ENCODE measurements at places on chromosomes 12 and 14.

GRCh38 chr12:67447180-67447579, 178.0 kb downstream of the CAND1 start:
- no peak for DNase-seq

GRCh38 chr12:122927756-122928403, 32.0 kb upstream of the VPS37B start:
- no peak for DNase-seq

- DNase-seq = no peak
Observed at GRCh38 chr14:71175491-71175890, 268.2 kb downstream of the PCNX1 start.

- no peak for DNase-seq
Observed at GRCh38 chr14:97179573-97179972, 382.4 kb downstream of the VRK1 start.

GRCh38 chr12:46108721-46109120, 118.3 kb upstream of the SCAF11 start:
- no peak for DNase-seq

DNA sequence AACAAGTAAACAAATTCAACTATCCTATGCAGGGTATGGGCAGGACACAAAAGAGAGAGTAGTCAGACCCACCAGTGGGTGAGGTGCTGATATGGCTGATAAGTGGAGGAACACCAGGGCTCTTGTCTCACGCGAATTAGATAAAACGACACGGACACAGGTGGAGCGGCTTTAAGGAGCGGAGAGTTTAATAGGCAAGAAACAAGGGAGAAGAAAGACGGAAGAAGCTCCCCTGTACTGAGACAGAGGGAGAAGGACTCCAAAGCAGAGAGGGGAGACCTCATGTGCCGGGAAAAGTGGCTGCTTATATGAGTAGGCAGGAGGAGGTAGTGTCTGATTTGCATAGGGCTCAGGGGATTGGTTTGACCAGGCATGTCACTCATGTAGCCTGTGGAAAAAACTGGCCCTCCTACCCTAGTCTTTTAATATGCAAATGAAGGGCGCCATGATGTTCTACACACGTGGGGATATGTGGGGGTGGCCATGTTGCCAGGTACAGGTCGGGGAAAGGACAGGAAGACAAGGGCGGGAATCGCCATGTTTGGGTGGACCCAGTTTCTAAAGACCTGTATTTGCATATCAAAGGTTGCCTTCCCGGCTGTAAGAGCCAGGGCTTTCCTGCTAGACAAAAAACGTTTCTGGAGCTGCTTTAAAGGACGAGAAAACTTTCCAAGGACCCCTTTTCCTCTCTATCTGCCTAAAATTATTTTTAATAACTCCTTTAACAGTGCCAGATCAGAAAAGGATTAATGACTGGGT, 28.8 kb downstream of the RPGRIP1 start:
- DNase-seq = peak; percentile 41

- DNase-seq = no peak
Observed at GRCh38 chr14:44846232-44846824, 115.4 kb downstream of the KLHL28 start.

DNA sequence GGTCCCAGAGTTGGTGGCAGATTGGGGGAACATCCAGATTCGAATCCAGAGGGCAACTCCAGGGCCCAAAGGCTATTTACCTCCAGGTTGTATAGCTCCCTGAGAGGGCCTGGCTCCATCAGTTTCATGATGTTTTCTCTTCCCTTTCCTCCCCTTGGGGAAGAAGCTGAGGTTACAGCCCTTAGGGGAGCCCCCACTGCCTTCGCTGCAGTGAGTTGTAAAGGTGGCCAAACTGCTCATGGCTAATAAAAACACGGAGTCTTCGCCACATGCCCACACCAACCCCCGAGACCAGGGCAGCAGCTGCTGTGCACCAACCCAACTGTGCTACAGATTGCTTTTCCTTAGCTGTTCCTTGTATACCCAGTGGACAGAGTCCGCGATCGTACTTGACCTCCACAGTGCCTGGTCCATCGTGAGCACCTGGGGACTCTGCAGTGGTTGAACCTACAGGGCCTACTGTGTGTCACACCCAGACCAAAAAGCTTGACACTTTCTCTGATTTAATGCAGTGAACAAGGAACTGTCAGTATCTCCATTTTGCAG, 20.9 kb downstream of the GALNT16 start:
- no peak for DNase-seq

DNA sequence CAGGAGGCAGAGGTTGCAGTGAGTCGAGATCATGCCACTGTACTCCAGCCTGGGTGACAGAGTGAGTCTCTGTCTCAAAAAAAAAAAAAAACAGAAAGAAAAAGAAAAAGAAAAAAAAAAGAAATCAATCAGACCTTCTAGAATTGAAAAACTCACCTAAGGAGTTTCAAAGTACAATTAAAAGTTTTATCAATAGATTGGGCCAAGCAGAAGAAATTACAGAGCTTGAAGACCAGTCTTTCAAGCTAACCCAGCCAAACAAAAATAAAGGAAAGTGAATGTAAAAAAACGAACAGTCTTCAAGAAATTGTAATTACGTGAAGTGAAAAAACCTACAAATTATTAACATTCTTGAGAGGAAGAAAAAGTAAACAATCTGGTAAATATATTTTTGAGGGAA, 93.0 kb downstream of the IPO8 start:
- DNase-seq = no peak

- DNase-seq = no peak
Observed at GRCh38 chr12:106281804-106282203, 20.7 kb upstream of the TCP11L2 start.

- DNase-seq = no peak
Observed at GRCh38 chr14:38016497-38016896, 191.2 kb upstream of the SSTR1 start.

GRCh38 chr14:56244138-56244789, 126.1 kb downstream of the PELI2 start:
- DNase-seq = no peak

DNA sequence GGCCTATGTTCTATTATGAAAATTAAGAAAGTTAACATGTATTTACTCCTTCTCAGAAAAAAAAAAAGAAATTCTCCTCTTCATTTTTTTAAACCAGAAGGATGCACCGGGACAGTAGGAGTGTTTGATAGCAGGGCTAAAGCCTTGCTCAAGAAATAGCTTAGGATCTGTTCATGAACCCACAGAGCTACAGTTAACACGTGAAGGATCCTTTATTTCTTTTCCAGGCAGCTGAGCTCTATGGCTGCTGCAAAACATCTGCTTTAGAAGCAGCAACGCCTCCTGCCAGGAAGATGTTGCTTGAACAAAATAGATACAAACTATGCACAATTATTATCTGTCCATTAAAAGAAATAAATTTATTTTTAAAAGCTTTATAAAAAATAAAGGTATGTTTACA, 254.8 kb downstream of the PRKD1 start:
- no peak for DNase-seq

- no peak for DNase-seq
Observed at GRCh38 chr14:97276573-97276972, 479.4 kb downstream of the VRK1 start.

DNA sequence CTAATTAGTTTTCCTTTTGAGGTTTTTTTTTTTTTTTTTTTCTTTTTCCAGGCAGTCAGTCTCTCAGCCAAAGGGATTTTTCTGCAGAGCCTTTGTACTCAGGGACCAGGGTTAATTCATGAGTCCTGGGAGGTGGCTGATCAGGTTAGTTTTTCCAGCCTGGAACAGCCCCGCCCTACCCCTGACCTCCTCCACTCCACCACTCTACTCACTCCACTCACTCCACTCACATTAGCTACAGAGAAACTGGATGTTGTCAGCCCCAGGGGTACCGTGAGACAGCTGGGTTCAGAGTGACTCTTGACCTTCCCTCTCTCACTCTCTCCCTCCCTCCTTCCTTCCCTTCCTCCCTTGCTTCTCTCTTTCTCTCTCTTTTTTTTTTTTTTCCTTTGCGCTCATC, 161.0 kb downstream of the CRADD start:
- no peak for DNase-seq

GRCh38 chr12:29073631-29074239, 75.3 kb upstream of the FAR2 start:
- no peak for DNase-seq

DNA sequence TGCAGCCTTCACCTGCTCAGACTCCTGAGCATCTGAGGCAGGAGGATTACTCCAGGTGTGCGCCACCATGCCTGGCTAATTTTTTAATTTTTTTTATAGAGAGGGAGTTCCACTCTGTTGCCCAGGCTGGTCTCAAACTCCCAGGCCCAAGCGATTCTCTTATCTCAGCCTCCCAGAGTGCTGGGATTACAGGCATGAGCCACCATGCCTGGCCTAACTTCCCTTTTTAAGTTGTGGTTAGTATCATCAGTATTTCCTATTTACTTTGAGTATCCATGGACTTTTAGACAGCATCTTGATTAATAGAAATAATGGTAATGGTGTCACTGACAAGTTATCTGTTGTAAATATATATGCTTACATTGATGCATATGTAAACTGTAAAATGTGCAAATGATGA, 116.9 kb downstream of the FGD4 start:
- DNase-seq = no peak

DNA sequence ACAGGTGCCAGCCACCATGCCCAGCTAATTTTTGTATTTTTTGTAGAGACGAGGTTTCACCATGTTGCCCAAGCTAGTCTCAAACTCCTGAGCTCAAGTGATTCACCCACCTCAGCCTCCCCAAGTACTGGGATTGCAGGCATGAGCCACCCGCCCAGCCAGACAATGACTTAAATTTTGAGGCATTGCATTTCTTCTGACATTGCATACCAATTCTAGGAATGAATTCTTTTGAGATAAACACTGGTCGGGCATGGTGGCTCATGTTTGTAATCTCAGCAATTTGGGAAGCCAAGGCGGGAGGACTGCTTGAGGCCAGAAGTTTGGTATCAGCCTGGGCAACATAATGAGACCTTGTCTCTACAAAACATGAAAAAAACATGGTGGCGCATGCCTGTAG, 2.5 kb upstream of the CELA1 start:
- no peak for DNase-seq

DNA sequence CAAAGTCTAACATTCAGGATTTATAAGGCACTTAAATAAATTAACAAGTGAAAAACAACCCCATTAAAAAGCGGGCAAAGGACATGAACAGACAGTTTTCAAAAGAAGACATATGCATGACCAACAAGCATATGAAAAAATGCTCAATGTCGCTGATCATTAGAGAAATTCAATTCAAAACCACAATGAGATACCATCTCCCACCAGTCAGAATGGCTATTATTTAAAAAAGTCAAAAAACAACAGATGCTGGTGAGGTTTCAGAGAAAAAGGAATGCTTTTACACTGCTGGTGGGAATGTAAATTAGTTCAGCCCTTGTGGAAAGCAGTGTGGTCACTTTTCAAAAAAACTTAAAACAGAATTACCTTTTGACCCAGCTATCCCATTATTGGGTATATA, 60.7 kb upstream of the BDKRB2 start:
- no peak for DNase-seq

GRCh38 chr14:95518045-95518751, 1.7 kb upstream of the SYNE3 start:
- DNase-seq = peak; percentile 22

- no peak for DNase-seq
Observed at GRCh38 chr14:75548544-75548943, 26.3 kb downstream of the BATF start.

DNA sequence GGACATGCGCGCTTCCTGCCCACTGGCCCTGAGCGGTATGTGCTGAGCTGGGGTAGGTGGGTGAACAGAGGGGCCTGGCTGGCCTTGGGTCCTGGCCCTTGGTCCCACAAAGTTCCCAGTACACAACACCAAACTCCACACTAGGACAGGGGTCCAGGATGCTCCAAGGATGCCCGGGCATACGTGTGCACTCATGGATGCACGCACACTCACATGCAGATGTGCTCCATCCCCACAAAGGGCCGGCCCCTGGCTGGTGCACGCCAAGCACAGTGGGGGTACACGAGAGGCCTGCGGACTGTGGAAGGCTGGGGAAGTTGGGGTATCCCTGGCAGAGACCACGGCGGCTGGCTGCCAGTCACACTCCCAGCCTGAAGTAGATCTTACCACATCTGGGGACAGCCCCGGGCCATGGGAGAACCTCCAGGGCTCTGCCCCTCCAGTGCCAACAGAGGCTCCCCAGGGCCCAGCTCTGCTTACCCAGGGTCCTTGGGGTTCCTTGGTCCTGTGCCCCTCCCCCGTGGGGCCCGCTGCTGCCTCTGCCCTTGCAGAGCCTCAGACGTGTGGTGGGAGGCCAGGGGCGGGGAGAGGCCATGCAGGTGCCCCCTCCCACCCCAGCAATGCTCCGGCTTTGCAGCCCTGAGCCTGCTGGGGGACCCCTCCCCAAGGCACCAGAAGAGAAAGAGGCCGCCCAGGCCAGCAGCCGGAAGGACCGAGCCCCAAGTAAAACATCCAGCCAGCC, 24.0 kb upstream of the NUDT14 start:
- DNase-seq = no peak

GRCh38 chr12:6632026-6632983, 3.5 kb downstream of the LPAR5 start:
- DNase-seq = no peak

DNA sequence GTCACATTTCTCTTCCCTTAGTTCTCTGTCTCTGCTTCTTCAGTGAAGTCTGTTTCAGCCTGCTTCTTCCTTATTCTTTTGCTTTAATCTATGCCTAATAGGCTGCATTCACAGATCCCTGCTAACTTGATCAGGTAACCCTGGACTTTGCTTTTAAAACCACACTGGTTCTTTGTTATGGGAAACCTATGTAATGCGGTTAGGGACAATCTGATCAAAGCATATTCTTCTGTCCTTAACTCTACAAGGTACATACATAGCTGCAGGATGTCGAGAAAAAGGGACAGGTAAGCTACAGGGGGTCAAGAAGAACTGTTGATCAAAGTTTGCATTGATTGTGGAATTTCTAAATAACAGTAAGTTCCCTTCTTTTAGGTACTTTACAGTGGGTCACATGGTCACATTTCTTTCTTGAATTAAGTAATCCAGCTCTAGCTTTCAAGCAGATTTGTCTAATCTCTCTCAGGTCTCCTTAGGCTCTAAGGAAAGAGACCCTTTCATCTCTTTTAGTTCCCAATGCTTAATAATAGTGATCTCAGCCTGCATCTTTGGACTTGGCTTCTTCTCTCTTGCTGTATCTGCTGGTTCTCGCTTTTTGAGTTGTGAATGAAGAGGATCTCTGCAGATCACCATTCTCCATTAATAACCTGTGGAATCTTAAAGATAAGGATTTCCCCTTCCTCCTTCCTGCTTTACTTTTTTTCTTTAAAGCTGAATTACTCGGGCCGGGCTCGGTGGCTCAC, 3.8 kb downstream of the COPZ1 start:
- DNase-seq = no peak

GRCh38 chr14:65302571-65303189, 109.8 kb upstream of the FUT8 start:
- DNase-seq = no peak

Measured in ovary (tissue), 10 donors.